Right cardiac atrium (tissue), 5 donors: ENCODE measurements at places on chromosomes 12 and 14. TPM values are rescaled to one million over a fixed set of nuclear protein-coding genes. Genes with fewer than 3 reads are reported as not detected.
A peak's percentile ranks its signal among the peaks of the same experiment; 100 is the strongest.

The ASIC1 gene
- 3.6 TPM for total RNA-seq

- no peak for DNase-seq
These were observed 1538.3 kb upstream of the SEL1L start for GRCh38 chr14:83071888-83072501.

DNA sequence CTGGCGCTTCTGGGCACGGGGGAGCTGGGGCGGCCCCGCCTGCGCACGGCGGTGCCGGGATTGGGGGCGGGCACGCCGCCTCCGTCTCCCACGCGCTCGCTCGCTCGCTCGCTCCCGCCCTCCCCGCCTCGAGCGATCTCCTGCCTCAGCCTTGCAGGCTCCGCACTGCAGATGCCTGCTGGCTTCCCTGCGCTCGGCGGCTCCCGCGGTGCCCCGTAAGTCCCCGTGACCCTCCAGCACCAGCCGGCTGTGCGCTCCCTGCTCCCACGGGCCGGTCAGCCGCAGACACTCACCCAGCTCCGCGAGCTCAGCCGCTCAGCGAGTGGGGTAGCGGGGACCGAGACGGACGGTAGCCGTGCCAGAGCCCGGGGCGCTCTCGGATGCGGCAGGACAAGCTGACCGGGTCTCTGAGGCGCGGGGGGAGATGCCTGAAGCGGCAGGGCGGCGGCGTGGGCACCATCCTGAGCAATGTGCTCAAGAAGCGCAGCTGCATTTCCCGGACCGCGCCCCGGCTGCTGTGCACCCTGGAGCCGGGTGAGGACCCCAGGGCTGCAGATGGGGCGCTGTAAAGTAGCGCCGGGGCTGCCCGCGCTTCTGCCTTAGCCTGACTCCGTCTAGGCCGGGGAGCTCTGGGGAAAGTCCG is at the start of gene TBC1D30:
Gene TBC1D30, plus strand, starts transcription at position 148 of the 643 bp plus-strand sequence. Its CDS starts 233 bp downstream, at position 381.
- DNase-seq, result peak; percentile 25

- DNase-seq, result no peak
These were observed 29.5 kb downstream of the SPPL3 start for GRCh38 chr12:120874547-120875245.

GRCh38 chr14:100641274-100641860 is 54.1 kb upstream of the BEGAIN start:
- DNase-seq, result no peak

GRCh38 chr12:93426412-93426805 is 15.3 kb downstream of the UBE2N start:
- no peak for DNase-seq

The PAWR gene
- 15.3 TPM for total RNA-seq

The METAP2 gene
- 57.6 TPM for total RNA-seq

DNA sequence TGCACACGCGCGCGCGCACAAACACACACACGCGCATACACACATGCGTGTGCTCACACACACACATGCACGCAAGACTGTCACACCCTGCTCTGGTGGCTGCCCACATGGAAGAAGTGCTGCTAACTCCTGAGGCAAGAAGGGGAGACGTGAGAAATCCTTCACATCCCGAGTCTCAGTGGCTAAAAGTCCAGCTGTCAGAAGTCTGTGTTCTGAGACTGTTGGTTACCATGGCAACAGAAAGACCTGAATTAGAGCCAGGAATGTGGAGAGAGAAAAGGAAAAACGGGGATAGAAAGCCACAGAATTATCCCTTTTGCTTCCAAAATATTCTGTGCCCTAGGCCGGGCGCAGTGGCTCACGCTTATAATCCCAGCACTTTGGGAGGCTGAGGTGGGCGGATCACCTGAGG is 71.2 kb downstream of the PPFIBP1 start:
- DNase-seq, result no peak

DNA sequence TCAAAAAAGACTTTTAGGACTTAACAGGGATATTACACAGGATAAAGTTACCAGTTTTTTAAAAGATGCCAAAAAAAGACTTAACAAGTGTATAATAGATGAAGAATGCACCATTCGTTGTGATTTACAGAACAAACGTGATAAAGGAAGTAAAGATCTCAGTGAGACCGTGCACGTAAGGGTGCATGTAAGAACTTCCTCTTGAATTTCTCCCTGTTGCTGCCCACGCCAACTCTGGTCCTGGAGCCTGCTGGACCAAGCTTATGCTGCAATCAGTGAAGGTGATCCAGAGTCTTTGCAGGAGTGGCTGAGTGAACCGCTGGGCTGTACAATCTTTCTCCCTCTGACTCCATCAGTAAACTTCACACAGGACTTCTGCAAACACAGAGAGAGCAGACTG is 593.7 kb downstream of the TMEM121 start:
- DNase-seq, result no peak

- no peak for DNase-seq
These were observed 87.8 kb downstream of the NEDD1 start for GRCh38 chr12:96994900-96995299.

- peak; percentile 91 for DNase-seq
These were observed 40.9 kb downstream of the NT5DC3 start for GRCh38 chr12:103799857-103800771.

GRCh38 chr12:26789731-26790644 is 43.0 kb downstream of the ITPR2 start:
- no peak for DNase-seq

DNA sequence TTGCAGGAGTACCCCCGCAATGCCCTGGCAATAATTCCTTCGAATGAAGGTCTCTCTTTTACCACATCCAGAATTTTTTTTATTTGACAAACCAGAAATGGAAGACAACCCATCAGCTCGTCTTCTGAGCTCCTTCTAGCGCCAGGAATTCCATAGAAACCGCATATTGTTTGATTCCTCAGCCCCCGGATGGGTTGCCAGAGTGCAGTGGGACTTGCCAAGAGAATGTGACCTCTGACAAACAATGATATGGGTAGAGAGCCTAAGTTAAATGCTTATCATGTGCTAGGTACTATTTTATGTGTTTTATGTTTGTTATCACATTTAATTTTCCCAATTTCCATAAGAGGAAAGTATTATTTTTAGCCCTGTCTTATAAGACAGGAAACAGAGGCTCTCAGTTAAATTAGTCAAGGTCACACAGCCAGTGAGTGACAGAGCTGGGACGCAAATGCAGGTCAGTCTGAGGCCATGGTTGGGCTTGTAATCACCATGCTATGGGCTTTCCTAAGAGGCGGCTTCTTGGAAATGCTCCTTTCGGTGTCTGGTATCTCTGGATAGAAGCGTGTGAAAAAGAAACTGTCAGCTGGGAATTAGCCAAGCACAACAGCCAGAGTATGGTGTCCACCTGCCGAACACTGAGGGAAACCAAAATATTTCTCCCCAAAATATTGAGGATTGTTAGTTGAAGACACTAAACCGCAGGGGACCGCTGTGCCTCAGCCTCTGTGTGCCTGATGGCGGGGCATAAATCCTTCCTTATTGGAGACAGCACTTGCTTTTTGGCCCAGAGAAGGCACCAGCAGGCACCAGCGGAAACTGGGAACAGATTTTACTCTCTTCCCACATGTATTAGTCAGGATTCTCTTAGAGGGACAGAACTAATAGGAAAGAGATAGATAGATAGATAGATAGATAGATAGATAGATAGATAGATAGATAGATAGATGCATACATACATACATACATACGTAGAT is 29.4 kb upstream of the ETFBKMT start:
- DNase-seq, result peak; percentile 59

- DNase-seq, result no peak
These were observed 50.0 kb upstream of the EVL start for GRCh38 chr14:100015251-100015655.

The OR6C75 gene
- total RNA-seq, result not detected

- no peak for DNase-seq
These were observed 6.6 kb downstream of the POMT2 start for GRCh38 chr14:77314043-77314442.

GRCh38 chr12:122174155-122174845 is at the start of gene IL31:
Gene IL31, minus strand, starts transcription at chr12:122174221. Its CDS starts 49 bp downstream, at chr12:122174172.
- no peak for DNase-seq

DNA sequence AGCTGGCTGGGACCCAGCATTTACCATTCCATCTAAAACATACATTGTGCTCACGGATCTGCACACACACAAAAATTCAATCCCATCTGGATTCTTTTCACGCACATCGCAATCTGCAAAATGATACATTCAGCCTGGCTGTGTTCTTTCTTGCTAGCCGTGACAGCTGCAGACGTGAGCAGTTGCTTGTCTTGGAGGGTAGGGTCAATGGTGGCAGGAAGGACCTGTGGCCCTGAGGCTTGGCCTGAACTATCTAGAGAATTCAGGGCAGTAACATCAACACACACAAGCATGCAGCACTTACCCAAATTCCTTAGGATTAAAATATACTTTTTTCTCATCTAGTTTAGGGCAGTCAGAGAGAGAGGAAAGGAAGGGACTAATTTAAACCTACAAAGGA is 72.0 kb downstream of the DICER1 start:
- no peak for DNase-seq

The SIX1 gene
- total RNA-seq, result not detected

DNA sequence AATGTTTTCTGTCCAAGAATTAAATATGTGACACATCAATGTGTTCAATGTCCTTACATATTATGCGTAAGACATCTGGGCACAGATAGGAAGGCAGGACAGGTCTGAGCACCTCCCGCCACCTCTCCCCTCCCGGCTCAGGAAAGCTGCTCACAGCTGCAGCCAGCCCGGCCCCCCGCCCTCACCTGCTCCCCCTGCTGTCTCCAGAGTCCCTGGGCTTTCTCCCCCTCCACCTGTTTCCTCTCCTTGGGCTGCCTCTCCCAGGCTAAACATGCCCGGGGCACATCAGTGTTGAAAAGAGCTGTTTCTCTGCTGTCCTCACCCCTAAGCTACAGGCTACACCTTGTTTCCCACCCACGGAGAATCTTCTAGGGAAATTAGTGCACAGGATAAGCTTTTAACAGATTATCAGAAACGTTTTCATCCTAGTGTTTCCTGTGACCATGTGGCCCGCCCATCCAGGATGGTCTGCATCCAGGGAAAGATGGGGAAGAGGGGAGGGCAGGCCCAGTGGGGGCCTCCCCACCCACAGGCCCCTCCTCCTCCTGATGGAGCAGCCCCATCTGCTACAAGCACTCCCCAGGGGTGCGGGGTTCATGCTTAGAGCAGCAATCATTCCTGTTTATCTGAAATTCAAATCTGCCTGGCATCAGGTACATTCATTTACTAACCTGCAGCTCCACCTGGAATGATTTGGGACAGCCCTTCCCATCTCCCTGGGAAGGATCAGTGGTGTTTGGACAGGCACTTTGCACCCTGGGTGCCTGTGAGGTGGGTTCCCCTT is 273.8 kb upstream of the SFSWAP start:
- DNase-seq, result no peak

DNA sequence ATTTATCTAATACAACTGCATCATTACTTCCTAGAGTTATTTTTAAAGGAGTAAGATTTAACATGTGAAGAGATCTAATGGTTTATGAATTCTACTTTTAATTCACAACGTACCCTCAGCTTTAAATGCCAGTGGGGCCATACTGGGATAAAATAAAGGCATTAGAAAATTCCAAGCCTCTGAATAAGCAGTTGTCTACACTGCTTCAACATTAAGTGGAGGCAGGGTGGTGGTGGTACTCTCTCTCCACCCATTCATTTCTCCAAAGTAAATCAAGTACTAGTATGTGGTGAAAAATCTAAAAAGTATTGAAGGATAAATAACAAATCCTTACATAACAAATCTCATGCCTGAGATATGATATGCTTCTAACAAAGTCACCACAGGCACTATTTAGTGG is 52.4 kb downstream of the FERMT2 start:
- DNase-seq, result no peak

DNA sequence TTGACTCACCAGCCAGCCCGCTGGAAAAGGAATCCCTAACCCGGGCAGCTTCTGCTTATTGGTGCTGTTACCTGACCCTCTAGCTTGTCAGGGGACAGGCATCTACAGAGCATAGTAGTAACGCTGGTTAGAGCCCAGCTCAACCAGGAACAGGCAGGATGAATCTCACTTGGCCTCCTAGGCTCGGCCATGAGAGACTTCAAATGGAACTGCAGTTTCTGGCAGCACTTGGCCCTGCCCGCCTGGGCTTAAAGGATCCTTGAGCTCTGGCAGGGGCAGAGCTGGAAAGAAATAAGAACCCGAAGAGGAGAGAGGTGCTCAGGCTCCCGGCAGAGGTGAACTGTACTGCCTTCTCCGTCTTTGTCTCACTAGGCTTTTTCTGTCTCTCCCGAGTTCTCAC is 2.3 kb upstream of the LHX5 start:
- no peak for DNase-seq

DNA sequence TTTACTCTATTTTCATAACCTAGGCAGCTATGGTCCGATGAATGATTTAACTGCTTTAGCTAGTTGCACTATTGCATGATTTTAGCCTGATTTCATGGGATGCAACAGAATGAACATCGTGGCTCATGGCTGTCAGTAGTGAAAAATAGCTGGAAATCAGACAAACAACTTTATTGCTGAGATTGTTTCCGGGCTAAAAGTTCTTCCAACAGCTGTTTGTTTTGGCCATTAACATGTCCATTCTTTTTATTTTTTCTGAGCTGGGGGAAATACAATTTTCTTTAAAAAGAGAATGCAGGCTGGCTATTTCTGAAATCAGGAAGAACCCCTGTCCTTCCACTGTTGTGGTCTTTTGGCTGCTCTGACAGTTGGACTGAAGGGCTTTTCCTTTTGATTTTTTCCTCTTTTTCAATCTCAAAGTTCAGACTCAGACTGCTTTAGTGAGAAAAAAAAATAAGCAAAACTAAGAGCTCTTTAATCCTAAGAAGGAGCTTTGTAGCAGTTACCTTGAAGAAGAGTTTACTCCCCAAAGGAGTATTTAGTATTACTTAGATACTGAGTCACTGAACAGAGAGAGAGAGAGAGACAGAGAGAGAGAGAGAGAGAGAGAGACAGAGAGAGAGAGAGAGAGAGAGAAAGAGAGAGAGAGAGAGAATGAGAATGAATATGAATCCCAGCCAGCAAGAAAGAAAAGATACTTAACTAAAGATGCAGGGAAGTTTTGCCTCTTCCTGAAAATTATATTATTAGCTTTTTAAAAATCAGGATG is at the start of gene NAV3:
Gene NAV3, plus strand, starts transcription at position 312 of the 769 bp plus-strand sequence. CDS start 568 bp downstream, outside the sequence.
- DNase-seq, result no peak

GRCh38 chr12:122460641-122461040 is 38.2 kb upstream of the CLIP1 start:
- DNase-seq, result no peak

GRCh38 chr14:45251912-45252311 is 1.1 kb downstream of the MIS18BP1 start:
- no peak for DNase-seq

The OR6C2 gene
- not detected for total RNA-seq

The TSPAN9 gene
- total RNA-seq, result 151 TPM

GRCh38 chr12:128693771-128694170 is 130.0 kb downstream of the SLC15A4 start:
- no peak for DNase-seq
